Amygdala (tissue), 56 donors: ENCODE measurements at places on chromosomes 5 and 9.

GRCh38 chr5:132771503-132771998, 5.5 kb downstream of the SEPTIN8 start:
- no peak for DNase-seq

GRCh38 chr5:132776131-132776937, 705 bp downstream of the SEPTIN8 start:
- peak; percentile 45 for DNase-seq

DNA sequence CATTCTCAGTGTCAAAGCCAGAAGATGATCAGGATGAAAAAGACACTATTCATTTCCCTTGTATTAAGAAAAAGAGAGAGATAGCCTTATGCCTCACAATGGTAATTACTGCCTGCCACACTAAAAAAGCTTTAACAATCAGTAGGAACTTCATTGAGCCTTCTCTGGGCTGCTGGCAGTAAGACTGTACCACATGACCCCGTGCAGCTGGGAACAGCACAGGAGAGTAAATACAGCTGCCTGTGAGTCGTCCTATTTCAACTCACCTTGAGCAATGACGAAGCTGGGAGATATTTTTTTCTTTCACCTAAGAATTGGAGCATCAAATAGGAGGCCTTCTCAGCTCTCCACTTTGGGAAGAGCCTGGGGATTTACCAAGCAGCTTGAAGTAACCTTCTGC, 316.3 kb downstream of the GABRB2 start:
- no peak for DNase-seq

GRCh38 chr9:4530375-4530774, 40.1 kb downstream of the SLC1A1 start:
- DNase-seq = no peak

DNA sequence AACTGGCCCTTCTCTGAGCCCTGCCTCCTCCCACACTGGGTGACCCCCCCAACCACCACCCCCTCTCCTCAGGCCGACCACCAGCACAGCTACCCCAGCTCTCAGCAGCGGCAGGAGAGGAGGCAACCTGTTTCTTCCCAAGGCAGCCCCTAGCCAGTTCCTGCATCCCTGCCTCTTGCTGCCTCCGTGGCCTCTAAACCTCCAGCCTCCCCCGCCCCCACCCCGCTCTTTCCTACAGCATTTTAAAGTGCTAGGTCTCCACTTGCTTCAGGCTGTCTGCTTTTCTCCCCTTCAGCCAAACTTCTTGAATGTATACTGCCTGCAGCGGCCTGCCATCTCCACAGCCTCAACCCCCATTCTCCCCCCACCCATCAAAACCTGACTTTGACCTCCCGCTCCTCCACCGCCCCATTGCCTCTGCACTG, 135.6 kb downstream of the DAB2IP start:
- no peak for DNase-seq

- DNase-seq = no peak
These were observed 16.7 kb downstream of the EXOC3 start for GRCh38 chr5:459562-460272.

DNA sequence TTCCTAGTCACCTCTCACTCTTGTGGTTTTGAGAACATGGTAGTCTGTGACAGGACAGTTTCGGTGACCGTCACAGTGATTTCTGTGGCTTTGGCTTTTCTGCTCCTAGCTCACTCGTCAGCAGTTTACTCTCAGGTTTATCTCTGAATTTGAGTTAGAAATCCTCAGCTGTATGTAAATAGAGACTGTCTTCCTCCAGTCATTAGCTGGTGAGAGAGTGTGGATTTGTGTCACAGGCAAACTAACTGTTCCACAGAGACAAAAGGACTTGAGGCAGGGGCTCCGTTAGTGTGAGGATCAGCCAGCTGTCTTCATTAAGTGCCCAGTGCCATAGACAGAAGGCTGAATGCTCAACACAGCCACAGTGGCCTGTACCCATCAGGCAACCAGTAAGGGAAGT, 131.4 kb downstream of the CD180 start:
- DNase-seq = no peak

DNA sequence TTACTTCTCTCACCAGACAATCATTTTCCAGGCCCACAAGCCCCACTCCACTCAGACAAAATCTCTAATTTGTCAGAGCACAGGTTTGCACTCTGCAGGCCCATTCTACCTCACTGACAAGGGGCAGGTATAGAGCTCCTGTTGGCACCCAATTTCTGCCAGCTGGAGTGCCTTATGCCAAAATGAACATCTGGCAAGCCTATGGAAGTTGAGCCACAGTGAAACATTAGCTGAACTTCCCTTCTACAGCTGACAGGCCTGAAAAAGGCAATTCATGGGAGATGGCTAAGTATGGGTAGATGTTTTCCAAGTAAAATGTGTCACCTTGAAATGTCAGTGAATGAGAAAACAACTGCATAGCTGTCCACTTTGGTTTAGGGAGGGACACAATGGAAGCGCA, 87.0 kb downstream of the SPOCK1 start:
- no peak for DNase-seq

DNA sequence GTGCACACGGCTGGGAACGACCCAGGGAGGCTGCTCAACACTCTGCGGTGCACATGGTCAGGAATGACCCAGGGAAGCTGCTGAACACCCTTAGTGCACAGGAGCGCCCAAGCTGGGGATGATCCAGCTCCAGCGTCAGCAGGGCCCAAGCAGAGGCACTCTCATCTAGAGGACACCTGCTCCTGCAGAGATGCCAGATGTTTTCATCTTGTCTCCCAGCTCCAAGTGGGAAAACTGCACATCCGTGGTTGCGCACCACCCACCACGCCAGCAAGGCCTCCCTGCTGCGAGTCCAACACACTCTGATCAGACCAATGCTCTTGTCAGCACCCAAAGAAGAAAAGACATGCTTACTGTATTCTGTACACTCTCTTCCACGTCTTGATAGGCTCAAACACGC, 34.1 kb downstream of the UBE2QL1 start:
- DNase-seq = no peak

DNA sequence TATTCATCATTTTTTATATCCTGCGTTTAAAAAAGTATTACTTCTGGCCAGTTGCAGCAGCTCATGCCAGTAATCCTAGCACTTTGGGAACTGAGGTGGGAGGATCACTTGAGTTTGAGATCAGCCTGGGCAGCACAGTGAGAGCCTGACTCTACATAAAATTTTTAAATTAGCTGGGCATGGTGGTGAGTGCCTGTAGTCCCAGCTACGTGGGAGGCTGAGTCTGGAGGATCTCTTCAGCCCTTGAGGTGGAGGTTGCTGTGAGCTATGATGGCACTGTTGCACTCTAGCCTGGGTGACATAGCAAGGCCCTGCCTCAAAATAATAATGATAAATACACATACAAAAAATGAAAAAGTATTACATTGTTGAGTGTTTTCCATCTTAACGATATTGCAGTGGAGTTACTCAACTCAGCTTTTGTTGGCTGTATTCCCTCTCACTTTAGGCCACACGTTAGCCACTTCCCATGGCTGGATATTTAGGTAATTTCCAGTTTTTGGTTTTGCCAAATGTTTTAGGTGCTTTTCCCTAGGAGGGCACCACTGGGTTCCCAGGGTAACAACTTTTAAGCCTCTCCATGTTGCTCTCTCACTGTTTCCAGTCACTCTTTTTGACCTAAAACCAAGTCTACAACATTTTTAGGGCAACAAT, 20.6 kb downstream of the SHB start:
- no peak for DNase-seq

- DNase-seq = no peak
These were observed 32.2 kb upstream of the PAX5 start for GRCh38 chr9:37066139-37066725.

GRCh38 chr9:121735065-121735792, 83.8 kb downstream of the DAB2IP start:
- DNase-seq = no peak

DNA sequence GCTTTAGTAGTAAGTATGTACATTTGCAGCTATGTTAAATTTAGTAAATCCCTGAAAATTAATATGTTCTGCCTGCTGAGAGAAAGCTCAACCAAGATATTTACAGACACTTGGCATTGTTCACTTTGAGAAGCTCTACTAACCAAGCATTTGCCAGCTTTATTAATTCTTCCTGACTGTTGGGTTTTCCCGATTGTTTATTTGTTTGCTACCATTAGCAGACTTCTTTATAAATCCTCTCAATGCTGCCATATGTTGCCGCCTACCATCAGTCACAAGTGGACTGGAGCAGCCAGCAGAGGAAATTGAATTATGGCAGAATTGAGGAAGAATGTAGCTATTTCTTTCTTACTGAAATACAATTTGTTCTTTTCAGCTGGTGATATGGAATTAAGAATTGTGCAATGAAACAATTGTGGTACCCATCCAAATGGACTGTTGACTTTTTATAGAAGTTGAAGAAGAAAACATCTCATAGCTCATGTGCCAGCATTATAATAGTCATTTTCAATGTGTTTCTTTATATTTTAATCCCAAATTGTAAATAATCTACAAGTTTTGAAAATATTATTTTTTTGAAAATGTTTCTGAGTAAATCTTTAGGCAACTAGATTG, 588.7 kb upstream of the CDH6 start:
- DNase-seq = no peak

GRCh38 chr5:19977099-19977498, 10.9 kb downstream of the CDH18 start:
- no peak for DNase-seq

- no peak for DNase-seq
These were observed 86.1 kb downstream of the GTF3C4 start for GRCh38 chr9:132756214-132756845.

DNA sequence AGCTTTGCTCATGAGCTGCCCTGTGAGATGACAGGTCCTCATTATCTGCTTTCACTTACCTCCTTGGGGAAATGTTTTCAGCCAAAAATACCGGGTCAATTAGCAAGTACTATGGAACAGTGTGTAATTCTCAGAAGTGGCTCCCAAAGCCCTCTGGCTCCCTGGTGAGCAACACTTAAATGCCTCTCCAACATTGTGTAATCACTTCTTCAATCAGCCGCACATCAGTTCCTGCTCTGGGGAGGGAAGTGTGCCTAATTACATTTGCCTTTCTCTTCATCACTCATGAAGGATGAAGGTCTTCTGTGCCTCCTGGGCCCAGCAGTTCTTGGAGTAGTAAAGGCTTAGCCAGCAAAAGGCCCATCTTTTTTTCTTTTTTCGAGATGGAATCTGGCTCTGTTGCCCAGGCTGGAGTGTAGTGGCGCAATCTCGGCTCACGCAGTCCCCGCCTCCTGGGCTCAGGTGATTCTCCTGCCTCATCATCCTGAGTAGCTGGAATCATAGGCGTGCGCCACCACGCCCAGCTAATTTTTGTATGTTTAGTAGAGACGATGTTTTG, 23.1 kb downstream of the NIM1K start:
- DNase-seq = no peak

DNA sequence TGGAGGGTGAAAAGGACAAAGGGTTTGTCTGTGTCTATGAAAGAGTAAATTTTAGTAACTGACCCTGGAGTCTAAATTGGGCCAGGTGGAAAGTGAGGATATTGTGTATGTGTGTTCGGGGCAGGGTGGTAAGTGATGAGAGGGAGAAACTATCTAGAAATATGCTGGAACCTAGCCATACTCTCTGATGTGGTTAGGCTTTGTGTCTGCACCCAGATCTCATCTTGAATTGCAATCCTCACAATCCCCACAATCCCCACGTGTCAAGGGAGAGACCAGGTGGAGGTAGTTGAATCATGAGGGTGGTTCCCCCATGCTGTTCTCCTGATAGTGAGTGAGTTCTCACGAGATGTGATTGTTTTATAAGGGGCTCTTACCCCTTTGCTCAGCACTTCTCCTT, 60.6 kb downstream of the COMMD10 start:
- no peak for DNase-seq

- DNase-seq = no peak
These were observed 784.2 kb upstream of the RIOK2 start for GRCh38 chr5:97967292-97967691.

GRCh38 chr5:90645024-90645610, 86.5 kb downstream of the ADGRV1 start:
- DNase-seq = no peak

- DNase-seq = no peak
These were observed 33.4 kb upstream of the POMT1 start for GRCh38 chr9:131469356-131469755.

DNA sequence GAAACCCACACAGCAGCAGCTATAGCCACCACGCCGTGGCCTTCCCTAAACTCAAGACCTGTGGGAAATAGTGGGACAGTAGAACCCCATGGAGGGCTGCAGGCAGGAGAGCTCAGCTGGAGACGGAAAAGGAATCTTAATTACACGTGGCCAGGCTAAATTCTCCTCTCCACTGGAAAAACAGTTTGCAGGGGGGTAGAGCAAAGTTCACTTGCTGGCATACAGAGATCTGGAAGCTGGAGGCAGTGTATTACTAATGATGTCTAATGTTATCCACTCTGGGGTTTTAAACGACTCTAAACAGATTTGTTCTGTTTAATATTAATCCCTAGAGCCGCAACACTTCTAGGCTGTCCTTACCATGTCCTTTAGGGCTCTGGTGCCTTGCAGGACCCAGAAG, 257.1 kb downstream of the SAXO1 start:
- no peak for DNase-seq

DNA sequence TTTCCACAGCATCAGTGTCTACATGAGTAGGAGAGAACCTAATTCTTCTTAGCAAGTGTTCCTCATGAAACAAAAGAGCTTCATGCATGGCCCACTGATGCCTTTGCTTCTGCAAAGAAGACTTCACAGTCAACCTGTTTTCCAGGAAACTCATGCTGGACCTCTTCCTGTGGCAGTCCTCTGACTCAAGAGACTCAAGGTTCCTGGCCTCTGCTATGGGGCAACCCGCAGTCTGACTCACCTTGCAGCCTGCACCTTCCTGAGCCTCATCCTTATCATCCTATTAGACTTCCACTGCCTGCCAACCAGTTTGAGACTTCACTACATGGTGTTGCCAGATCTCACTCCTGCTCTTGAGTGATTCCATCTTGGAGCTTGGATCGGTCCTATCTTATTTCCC, 17.6 kb upstream of the AGGF1 start:
- no peak for DNase-seq

GRCh38 chr5:177524539-177524900, 7.8 kb upstream of the DDX41 start:
- DNase-seq = no peak

- DNase-seq = no peak
These were observed 96.7 kb upstream of the MEF2C start for GRCh38 chr5:88979726-88980125.

- no peak for DNase-seq
These were observed 76.6 kb upstream of the PRRC1 start for GRCh38 chr5:127440831-127441230.

GRCh38 chr5:135694906-135695305, 116.1 kb upstream of the CXCL14 start:
- no peak for DNase-seq

DNA sequence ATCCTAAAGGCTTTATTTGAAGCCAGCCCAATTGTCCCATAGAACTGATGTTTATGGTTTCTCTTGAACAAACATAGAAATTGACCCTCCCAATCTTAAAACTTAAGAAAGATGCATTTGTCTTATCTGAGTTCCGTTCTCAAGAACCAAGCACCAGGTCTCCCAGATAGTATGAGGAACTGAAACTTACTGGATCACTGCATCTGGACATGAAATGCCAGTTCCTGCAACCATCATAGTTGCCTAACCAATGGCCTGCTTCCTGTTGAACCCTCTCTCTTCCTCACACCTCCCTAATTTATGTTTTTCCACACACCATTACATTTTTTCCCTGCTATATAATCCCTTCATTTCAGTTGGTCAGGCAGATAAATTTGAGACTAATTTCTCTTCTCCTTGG, 478.9 kb downstream of the HTR1A start:
- no peak for DNase-seq

- DNase-seq = no peak
These were observed 118.8 kb downstream of the CDC42SE2 start for GRCh38 chr5:131382407-131383395.

GRCh38 chr5:28750251-28750650, 1711.9 kb upstream of the CDH9 start:
- DNase-seq = no peak

- no peak for DNase-seq
These were observed 2.1 kb downstream of the GPR150 start for GRCh38 chr5:95621839-95622629.
